Astrocyte of the cerebellum (primary cell): ENCODE measurements at places on chromosomes 12 and 14.

- no peak for DNase-seq
These were observed 2.0 kb upstream of the ERC1 start for GRCh38 chr12:989051-989450.

GRCh38 chr12:122437656-122438121 lies 15.2 kb upstream of the CLIP1 start:
- DNase-seq = no peak

GRCh38 chr12:53061404-53062010 lies 11.6 kb downstream of the TNS2 start:
- DNase-seq = no peak

DNA sequence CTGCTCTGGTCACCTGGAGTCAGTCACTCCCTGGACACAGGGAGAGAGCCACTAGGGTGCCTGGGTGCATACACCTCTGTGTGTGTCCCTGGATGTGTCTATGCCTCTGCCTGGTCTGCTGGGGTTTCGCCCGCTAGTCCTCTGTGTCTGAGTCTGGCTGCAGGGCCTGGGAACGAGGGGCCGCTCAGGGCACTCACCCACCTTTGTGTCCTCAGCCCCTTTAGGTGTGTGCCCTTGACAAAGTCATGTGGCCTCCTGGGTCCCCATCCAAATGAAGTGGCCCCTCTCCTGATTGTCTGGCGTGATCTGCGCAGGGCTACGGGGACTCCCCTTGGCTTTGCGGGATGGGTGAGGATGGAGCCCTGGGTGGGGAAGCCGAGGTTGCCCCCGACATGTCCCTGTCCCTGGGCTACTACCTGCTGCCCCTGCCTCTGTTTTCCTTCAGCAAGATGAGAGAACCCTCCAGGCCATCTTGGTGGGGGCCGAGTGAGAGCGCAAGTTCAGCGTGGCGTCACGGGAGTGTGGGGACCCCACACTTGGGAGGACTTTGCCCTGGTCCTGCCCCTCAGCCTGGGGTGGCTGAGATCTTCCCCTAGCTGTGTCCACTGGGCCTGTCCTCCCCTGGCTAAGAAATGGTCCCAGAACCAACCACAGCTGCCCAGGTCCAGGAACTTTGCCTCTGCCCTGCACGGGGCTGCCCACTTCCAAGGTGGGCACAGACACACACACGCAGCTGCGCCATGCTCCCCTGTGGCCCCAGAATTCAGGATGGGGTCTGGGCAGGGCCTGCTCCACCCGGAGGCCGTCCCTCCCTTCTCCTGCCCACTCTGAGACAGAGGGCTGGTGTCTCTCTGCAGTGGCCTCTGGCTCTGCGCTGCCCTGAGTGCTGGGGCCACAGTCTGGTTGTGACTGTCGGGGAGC lies 2.7 kb upstream of the AHNAK2 start:
- no peak for DNase-seq

- no peak for DNase-seq
These were observed 31.7 kb downstream of the ATP2A2 start for GRCh38 chr12:110312581-110313360.

- no peak for DNase-seq
These were observed 10.2 kb downstream of the SLC48A1 start for GRCh38 chr12:47783024-47783755.

GRCh38 chr12:123153906-123154305 lies 3.0 kb upstream of the PITPNM2 start:
- DNase-seq = no peak

DNA sequence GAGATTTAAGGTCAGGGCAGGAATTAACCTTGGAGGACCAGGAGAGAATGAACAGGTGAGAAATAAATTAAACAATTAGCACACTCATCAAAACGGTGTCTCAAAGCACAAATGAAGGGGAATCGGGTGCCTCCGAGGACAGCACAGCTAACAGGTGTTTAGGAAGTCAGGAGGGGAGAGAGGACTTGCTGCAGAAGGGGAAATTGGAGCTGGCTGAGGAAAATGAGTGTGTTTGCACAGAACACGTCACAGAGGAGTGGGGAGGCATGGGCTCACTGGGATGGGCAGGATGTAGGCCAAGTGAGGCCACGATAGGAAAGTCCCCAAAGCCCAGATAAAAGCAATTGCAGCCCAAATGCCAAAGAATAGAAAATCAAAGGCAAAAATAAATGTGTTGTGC lies 121.7 kb downstream of the ZNF664 start:
- DNase-seq = no peak

- no peak for DNase-seq
These were observed 13.1 kb downstream of the COPZ1 start for GRCh38 chr12:54337854-54338650.

DNA sequence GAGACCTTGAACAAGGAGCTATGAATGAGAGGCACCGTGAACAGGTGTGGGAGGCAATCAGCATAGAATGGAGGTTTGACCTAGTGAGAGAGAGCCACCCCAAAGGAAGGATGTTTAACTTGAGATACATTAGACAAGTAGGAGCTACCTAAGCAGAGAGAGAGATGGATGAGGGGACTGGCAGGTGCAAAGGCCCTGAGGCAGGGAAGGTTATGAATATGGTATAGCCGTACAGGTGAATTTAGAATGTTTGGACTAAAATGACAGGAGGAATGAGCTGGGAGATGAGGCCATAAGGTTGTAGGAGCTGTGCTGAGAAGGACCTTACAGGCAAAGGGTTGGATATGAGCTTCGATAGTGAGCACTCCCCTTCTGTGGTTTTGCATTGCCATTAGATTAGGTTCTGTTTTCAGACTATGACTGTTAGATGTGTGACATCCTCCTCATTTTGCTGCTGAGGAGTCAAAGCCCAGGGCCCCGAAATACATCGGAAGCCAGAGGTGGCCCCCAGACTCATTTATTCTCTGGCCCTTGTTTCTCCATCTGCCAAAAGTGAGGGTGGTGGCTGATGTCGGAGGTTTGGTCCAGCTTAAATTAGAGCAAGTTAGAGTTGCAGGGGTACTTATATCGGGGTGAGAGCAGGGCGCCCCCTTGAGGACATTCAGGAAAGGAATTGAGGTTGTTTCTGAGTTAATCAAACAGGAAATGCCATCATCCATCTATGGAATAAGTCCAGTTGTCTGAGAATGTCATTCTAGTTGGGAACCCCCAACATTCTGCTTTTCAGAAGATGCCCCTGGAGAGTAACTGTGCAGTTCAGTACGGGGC lies 29.4 kb downstream of the SLC24A4 start:
- DNase-seq = no peak

GRCh38 chr14:91413547-91414474 lies 3.8 kb downstream of the CCDC88C start:
- no peak for DNase-seq
